ENCODE measurements at places on chromosomes 3 and 15.

- DNase-seq, result peak; percentile 92
Measured at GRCh38 chr3:134974624-134975023, 179.6 kb downstream of the EPHB1 start.

DNA sequence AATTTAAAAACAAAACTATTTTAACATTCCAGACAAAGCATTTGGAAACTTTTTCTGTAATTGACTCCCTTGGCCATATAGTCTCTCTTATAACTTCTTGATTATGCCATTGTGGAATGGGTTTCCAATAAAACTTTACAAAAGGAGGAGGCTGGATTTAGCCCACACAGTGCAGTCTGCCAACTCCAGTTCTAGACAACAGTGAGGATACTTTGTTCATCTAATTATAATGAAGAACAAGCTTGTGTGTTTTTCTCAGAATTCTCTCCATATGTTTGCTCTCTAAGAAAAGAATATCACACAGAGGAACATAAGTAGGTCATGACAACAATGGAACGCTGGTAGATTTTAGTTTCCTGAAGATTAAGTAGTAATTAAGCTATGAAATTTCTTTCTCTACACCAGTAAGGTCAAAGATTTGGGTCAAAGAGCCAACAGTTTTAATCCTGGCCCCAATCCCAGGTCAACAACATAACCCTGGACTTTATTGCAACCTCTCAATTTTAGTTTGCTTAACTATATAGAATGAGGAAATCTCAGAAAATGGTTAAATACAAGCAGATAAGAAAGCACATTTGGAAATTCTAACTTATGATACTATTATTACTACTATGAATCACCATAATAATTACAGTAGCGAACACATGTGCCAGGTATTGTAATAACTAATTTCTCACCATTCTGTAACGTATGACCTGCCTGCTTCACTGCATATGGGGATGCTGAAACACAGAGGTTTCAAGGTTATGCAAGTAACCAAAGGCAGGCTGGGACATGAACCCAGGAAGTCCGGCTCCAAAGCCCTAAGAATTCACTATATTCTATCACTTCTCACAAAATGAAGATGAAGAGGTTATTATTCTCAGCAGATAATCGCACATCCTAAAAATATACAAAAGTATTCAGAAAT lies 65.7 kb downstream of the TJP1 start:
- DNase-seq, result no peak

GRCh38 chr3:42497009-42497731 lies 5.3 kb upstream of the VIPR1 start:
- no peak for DNase-seq

DNA sequence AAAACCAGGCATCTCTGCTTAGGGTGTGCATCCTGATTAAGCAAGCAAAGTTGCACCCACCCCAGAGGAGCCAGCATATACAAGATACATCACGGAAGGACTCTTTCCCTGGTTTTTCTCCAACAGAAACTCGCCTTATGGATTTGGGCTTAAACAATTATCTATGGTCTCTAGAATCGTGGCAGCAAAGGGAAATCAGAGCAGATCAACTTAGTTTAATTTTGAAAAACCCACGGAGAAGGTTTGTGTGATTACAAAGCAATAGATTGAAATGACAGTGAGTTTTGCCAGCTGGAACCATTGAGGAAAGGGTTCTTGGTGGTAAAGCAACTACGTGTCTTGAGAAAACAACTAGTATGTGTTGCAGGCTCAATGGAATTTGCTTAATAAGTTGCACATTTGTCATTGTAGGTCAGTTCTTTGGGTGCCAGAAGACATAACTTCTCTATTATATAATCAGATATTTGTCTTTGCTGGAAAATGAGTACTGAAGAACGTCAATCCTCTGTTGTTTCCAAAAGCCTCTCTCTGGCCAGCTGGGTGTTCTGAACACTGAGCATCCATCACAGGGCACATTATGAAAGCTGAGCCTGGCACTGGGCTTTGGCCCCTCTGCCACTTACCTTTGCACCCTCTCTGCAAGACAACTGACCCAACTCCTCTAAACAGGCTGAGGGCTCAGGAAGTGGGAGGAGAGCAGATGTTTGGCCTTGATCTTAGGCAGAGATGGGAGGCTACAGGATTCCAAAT lies 75.7 kb upstream of the FBN1 start:
- DNase-seq, result no peak

DNA sequence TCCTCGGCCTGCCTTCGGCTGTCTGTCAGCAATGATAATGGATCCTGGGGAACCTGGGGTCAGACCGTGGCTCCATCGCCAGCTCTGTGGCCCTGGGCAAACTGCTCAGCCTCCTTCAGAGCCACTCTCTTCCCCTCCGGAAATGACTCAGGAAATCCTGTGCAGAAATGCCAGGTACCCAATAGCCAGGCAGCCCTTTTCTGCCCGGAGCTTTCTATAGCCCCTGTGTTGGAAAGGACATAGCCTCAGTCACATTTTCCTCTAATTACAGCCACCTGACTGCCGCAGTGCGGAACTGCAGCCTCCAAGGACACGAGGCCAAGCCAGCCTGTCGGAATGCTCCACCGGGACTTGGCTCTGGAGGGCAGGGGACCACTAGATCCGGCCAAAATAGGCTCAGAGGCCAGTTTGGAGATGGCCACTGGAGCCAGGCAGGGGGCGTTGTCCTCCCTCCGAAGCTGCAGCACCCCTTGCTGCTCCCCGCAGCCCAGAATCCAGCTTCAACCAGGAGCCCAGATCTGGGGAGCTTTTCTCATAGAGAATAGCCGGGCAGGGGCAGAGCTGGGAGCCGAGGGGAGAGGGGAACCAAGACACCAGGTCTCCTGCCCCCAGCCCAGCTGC lies 11.6 kb upstream of the ZXDC start:
- no peak for DNase-seq

GRCh38 chr15:56943403-56943802 lies 25.0 kb downstream of the TCF12 start:
- DNase-seq, result no peak

DNA sequence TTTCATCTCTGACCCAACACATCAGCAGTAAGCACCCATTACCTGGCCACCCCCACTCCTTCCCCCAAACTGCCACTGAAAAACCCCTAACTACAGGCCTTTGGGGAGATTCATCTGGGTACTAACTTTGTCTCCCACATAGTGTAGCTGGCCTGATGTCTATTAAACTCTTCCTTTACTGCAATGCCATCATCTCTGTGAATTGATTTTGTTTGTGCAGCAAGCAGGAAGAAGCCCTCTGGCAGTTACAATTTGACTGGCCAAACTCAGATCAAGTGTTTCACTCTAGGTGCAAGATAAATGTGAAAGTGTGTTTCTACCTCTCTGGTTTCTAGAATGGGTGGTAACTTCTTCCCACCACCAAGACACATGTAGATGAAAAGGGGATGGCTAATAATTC lies 26.7 kb upstream of the OR5K4 start:
- DNase-seq, result no peak

DNA sequence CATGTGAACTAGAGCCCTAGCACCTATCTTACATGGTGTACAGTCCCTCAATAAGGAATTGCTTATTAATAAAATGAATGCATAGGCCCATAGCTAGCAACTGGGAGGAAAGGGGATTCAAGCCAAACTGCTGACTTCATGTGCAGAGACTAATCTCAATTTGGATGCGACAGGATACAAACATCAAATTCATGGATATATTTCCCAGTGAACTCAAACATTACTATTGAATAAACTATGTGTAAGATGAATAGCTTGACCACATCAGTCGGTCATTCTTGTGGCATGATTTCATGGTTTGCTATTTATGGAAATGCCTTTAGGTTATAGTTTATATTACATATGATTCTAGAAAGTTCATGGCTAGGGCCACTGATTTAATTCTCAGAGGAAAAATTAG lies 268.6 kb upstream of the SLITRK3 start:
- no peak for DNase-seq

GRCh38 chr15:25803541-25803940 lies 59.6 kb downstream of the ATP10A start:
- no peak for DNase-seq

- DNase-seq, result no peak
Measured at GRCh38 chr3:159879598-159879997, 109.0 kb upstream of the IL12A start.

DNA sequence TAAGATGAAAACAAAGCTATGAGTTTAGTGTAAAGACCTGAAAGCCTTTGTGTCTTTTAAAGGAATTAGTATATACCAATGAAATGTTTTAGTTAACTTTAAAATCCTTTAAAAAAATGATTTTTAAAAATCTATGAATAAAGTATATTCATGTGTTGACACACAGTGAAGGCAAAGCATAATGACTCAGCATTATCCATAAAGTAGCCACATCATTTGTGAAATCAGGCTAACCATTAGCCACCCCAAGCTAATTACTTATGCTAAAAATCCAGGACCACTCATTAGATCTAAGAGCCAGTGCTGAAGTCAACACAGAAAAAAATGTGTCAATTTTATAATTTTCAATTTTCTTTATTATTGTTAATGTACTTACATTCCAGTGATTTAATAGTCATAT lies 310.2 kb downstream of the TBC1D5 start:
- no peak for DNase-seq

DNA sequence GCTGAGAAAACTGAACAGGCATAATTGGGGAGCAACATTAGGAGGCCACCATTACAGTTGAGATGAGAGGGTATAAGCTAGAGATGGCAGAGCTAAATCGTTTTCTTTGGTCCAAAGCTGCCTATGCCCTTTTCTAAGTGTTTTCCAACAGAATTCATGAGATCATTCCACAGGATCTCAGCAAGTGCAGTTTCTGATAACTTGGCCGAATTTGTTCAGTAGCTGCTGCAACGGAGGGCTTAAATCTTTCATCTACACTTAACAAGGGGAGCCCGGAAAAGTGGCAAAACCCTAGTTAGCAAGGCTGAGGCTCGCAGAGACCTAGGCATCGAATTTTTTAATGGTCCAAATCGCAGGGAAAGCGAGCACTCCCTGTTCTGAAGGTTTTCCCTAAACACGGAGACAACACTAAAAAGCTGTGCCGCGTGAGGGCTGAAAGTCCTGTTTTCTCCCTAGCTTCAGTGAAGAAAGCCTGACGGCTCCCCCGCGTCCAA lies 531 bp upstream of the BLOC1S6 start:
- no peak for DNase-seq

GRCh38 chr3:47635536-47635935 lies 56.9 kb upstream of the CSPG5 start:
- DNase-seq, result no peak

DNA sequence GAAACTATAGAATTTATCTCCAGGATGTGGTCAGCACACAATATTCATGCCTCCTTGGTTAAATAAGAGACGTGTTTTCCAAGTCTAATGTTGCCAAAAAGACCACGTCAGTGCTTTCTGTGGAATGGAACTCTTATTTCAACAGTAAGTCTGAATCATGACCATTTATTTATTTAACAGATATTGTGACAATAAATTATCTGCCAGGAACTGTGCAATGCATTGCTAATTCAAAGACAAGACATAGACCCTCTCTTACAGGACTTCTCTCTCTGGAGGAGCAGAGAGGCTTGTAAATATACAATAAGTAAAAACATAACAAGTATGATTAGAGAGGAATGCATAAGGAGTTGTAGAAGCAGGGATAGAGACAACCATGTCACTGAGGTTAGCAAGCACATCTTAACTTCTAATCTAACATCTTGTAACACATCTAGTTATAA lies 227.5 kb downstream of the DTWD1 start:
- no peak for DNase-seq
